ENCODE measurements at places on chromosomes 1 and 21.

GRCh38 chr1:46334030-46334384 is 6.6 kb upstream of the NSUN4 start:
- no peak for DNase-seq

GRCh38 chr1:19454265-19455146 is 30.8 kb downstream of the CAPZB start:
- DNase-seq: no peak

DNA sequence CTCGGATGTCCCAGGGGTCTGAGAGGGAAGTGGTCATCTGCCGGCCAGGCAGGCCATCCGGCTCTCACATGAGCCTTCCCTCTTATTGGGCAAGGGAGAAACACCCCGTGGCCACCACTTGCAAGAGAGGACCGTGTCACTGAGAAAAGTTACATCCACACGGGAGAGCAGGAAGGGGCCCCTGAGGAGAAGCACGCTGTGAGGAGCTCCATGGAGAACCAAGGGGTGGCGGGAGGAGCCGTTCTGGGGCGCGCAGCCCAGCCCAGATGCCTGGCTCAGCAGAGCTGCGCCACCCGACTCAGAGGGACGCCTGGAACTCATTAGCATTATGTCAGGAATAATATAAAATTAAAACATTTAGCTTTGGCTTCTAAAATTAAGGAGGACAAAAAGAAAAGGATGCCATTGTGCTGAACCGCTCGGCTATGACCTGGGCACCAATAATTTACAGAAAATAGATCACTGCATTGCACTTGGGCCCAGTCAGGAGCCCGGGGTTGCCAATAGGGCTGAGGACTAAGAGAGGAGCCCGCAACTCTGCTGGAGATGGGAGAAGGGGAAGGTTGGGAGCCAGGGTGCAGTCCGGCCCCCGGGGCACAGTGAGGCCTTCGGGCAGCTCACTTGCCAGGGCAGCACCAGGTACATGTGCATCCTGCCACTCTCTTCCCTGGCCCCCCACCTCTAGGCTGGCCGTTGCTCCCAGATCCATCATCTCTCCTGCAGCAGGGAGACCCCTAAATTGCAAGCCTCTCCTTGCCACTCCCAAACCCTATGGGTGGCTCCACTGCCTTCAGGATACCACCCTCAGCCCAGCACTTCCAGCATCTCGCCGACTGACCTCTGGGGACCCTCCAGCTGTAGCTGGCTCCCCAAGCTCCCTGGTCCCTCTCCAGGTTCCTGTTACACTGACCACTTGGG is 84.8 kb downstream of the DMRTB1 start:
- DNase-seq: no peak

- no peak for DNase-seq
These were observed 168.8 kb downstream of the RWDD3 start for GRCh38 chr1:95402780-95403179.

DNA sequence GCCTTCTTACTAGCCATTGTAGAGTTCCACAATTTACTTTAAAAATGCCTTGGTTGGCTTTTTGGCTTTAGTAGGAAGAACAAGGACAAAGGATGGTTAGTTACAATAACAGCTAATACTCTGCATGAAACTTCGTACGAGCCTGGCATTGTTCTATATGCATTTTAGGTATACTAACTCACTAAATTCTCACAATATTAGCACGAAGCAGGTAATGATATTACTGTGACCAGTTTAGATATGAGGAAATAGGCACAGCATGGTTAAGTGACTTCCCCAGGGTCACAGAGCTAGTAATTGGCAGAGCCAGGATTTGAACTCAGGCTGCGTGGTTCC is 50.5 kb upstream of the CYP2J2 start:
- no peak for DNase-seq

- DNase-seq: peak; percentile 45
These were observed 15.1 kb downstream of the RNF223 start for GRCh38 chr1:1058921-1059493.

DNA sequence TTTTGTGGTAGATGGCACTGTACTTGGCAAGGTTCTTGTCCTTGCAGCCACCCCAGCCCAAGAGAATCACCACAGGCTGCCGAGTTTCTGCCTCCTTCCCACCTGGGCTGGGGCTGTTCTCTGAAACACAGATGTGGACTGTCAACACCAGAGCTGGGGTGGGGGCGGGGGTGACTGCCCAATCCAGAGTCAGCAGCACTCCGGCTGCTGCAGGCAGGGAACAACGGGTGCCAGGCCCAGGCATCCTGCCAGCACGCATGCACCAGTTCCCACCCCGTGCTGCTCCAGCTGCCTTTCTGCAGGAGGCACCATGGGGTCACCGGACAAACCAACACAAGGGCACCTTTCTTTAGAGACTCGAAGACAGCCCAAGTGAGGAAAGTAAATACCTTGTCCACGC is 14.1 kb downstream of the TMEM53 start:
- DNase-seq: no peak

Measured in stimulated activated CD4-positive, alpha-beta T cell treated with anti-CD3 and anti-CD28 coated beads, Interleukin-15, amount 100 ng/mL, for 48 hours (primary cell).